ENCODE measurements at places on chromosomes 13 and 19.
A peak's percentile ranks its signal among the peaks of the same experiment; 100 is the strongest.

GRCh38 chr19:48624791-48625723 is 5.8 kb downstream of the SPHK2 start:
- DNase-seq = peak; percentile 20
- H3K4me3 ChIP-seq = peak overlapping the region; percentile 5
- H3K4me1 ChIP-seq = peaks cover 26% of the 10 kb centered on the region
- peaks cover 12% of the 10 kb centered on the region for H3K36me3 ChIP-seq

DNA sequence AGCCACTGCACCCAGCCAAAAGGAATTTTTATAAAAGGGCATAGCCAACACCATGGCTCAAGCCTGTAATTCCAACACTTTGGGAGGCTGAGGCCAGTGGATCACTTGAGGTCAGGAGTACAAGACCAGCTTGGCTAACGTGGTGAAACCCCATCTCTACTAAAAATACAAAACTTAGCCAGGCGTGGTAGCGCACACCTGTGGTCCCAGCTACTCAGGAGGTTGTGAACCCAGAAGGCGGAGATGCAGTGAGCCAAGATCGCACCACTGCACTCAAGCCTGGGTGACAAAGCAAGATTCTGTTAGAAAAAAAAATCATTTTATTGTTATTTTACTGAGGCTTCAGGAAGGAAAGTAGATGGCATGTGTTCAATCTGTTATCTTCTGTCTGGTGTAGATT is 31.3 kb upstream of the FOXO1 start:
- no peak overlapping the region for H3K27ac ChIP-seq
- H3K36me3 ChIP-seq = peaks cover 6% of the 10 kb centered on the region
- no peak overlapping the region for H3K4me3 ChIP-seq
- H3K27me3 ChIP-seq = peaks cover 6% of the 10 kb centered on the region

DNA sequence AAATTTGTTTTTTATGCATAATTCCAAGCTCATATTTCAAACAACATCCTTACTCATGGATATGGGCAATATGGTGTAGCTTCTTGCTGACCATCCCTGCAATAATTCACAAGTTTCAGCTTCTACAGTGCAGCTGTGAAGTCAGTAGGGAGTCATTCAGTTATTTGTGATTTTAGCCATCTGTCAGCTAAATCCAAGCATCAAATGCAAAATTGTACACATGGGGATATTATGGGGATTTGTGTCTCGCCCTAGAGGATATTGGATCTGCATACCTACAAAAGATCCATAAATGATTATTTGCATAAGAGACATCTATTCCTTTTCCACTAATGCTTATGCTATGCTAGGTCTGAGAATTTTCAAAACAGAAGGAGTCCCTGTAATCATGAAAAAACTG is 217.9 kb upstream of the SLITRK5 start:
- H3K4me1 ChIP-seq = no peaks in the 10 kb centered on the region

GRCh38 chr13:95301183-95301967 is at the start of gene ABCC4:
ABCC4 (minus strand) TSS chr13:95301451; CDS start chr13:95301314, 137 bp downstream.
- H3K4me3 ChIP-seq = peak within 1 kb of the TSS; percentile 89
- no peaks in the 10 kb centered on the region for H3K27me3 ChIP-seq
- peaks cover 18% of the 10 kb centered on the region for H3K4me1 ChIP-seq

- no peak overlapping the region for H3K4me3 ChIP-seq
- no peak overlapping the region for H3K27ac ChIP-seq
- H3K4me1 ChIP-seq = no peaks in the 10 kb centered on the region
- no peaks in the 10 kb centered on the region for H3K27me3 ChIP-seq
- H3K36me3 ChIP-seq = no peaks in the 10 kb centered on the region
- no peak for DNase-seq
Observed at GRCh38 chr13:37657134-37657533, 58.6 kb upstream of the POSTN start.

GRCh38 chr13:106905380-106906162 is 337.6 kb upstream of the ARGLU1 start:
- DNase-seq = no peak
- H3K36me3 ChIP-seq = no peaks in the 10 kb centered on the region
- H3K27me3 ChIP-seq = no peaks in the 10 kb centered on the region
- H3K4me1 ChIP-seq = no peaks in the 10 kb centered on the region
- no peak overlapping the region for H3K27ac ChIP-seq

- no peak for DNase-seq
- H3K4me1 ChIP-seq = no peaks in the 10 kb centered on the region
- no peaks in the 10 kb centered on the region for H3K36me3 ChIP-seq
- no peak overlapping the region for H3K4me3 ChIP-seq
- no peak overlapping the region for H3K27ac ChIP-seq
Observed at GRCh38 chr13:80070024-80070703, 270.8 kb downstream of the SPRY2 start.

- H3K4me1 ChIP-seq = peaks cover 26% of the 10 kb centered on the region
- peaks cover 11% of the 10 kb centered on the region for H3K36me3 ChIP-seq
- DNase-seq = no peak
- H3K27me3 ChIP-seq = peaks cover 8% of the 10 kb centered on the region
- H3K4me3 ChIP-seq = peak overlapping the region; percentile 30
Observed at GRCh38 chr13:44276061-44276460, 97.6 kb upstream of the SERP2 start.

DNA sequence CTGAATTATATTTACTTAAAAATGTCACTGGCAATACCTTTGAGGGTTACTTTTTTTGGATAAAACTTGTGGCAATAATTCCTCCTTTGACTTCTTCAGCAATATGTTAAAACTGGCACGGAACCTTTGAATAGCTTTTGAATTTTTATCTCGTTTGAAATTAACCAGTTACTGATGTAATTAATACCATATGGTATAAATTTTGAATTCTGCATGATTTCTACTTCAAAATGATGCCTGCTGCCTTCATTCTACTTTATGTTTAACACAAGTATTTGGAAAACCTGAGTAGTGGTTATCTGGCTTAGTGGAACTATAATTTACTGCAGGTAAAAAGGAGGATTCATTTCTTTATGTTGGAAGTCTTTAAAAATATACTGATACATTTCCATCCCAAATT is 85.3 kb downstream of the LRCH1 start:
- no peak for DNase-seq
- H3K36me3 ChIP-seq = peaks cover 20% of the 10 kb centered on the region
- H3K4me3 ChIP-seq = no peak overlapping the region
- no peak overlapping the region for H3K27ac ChIP-seq
- H3K4me1 ChIP-seq = peaks cover 62% of the 10 kb centered on the region
- H3K27me3 ChIP-seq = no peaks in the 10 kb centered on the region

- H3K36me3 ChIP-seq = peaks cover 2% of the 10 kb centered on the region
- H3K4me3 ChIP-seq = no peak overlapping the region
- no peaks in the 10 kb centered on the region for H3K4me1 ChIP-seq
- H3K27ac ChIP-seq = no peak overlapping the region
- no peak for DNase-seq
Observed at GRCh38 chr13:112776971-112777370, 87.1 kb downstream of the ATP11A start.

DNA sequence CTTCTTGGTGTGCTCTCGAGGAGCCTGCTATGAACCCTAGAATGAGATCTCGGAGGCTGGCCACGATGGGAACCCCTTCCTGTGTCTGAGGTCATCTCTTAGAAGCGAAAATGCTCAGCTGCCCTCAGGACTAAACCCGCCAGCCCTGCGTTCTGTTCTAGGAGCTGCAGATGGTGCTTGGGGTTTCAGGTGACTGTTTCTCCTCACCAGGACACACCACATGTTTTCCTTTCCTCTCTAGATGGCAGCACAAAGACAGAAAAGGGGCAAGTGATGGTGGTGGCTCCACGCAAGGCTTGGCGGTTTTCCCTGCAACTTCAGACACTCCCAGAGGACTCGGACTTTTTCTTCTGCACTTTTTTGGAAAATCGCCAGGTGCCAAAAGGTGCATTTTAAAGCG is 60.1 kb downstream of the RNASEH2B start:
- H3K36me3 ChIP-seq = peaks cover 42% of the 10 kb centered on the region
- no peaks in the 10 kb centered on the region for H3K4me1 ChIP-seq
- no peak overlapping the region for H3K27ac ChIP-seq
- no peak for DNase-seq
- no peaks in the 10 kb centered on the region for H3K27me3 ChIP-seq

DNA sequence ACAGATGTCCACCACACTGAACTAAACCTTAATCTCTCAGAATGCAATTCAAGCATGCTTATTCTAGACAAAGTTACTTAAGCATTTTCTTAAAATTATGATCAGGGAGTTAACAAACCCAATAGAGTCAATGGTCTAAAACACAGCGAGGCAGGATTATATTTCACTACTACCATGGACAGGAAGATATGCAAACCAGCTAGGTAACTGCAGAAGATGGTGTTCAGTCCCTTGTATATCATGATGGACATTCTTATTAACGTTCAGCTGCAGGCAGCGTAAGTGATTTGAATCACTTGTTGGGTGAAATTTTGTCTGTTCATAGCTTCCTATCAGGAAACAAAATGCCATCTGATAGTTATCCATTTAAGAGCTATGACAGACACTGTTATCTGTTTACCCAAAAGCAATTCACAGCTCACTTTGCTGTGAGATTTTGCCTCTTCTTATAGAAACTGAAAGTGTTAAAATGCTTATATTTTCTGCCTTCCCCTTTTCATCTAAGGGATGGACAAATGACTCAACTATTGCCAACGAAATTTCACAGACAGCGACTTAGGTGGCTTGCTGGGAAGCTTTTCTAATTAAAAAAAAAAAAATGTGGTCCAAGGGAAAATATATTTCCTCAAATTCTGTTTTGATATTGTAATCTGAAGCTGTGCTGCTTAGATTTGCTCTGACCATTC is 591.9 kb downstream of the DACH1 start:
- peaks cover 3% of the 10 kb centered on the region for H3K4me1 ChIP-seq
- no peaks in the 10 kb centered on the region for H3K36me3 ChIP-seq
- H3K27me3 ChIP-seq = no peaks in the 10 kb centered on the region
- DNase-seq = no peak
- no peak overlapping the region for H3K27ac ChIP-seq
- H3K4me3 ChIP-seq = no peak overlapping the region

DNA sequence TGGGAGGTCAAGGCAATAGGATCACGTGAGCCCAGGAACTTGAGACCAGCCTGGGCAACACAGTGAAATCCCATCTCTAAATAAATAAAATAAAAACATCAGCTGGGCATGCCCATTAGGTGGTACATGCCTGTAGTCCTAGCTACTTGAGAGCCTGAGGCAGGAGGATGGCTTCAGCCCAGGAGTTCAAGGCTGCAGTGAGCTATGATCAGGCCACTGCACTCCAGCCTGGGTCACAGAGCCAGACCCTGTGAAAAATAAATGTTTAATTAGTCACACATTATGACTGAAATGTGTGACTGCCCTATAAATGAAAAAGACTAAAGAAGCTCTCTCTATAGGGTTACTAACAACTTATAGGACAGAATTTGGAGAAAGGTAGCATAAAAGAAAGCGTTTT is 37.7 kb downstream of the USP12 start:
- H3K27me3 ChIP-seq = no peaks in the 10 kb centered on the region
- peaks cover 30% of the 10 kb centered on the region for H3K4me1 ChIP-seq
- H3K27ac ChIP-seq = no peak overlapping the region
- H3K4me3 ChIP-seq = no peak overlapping the region

- H3K27ac ChIP-seq = no peak overlapping the region
- no peaks in the 10 kb centered on the region for H3K27me3 ChIP-seq
- no peaks in the 10 kb centered on the region for H3K36me3 ChIP-seq
- H3K4me1 ChIP-seq = no peaks in the 10 kb centered on the region
Observed at GRCh38 chr13:96299235-96299634, 209.3 kb downstream of the HS6ST3 start.

GRCh38 chr13:40094056-40094455 is 438.6 kb downstream of the COG6 start:
- peaks cover 1% of the 10 kb centered on the region for H3K27me3 ChIP-seq
- H3K36me3 ChIP-seq = peaks cover 3% of the 10 kb centered on the region
- peaks cover 3% of the 10 kb centered on the region for H3K4me1 ChIP-seq
- H3K4me3 ChIP-seq = no peak overlapping the region
- DNase-seq = no peak
- no peak overlapping the region for H3K27ac ChIP-seq

GRCh38 chr19:44280916-44281315 is 21.2 kb downstream of the ZNF233 start:
- DNase-seq = no peak
- peaks cover 43% of the 10 kb centered on the region for H3K36me3 ChIP-seq
- H3K4me1 ChIP-seq = no peaks in the 10 kb centered on the region
- no peak overlapping the region for H3K4me3 ChIP-seq
- no peaks in the 10 kb centered on the region for H3K27me3 ChIP-seq

DNA sequence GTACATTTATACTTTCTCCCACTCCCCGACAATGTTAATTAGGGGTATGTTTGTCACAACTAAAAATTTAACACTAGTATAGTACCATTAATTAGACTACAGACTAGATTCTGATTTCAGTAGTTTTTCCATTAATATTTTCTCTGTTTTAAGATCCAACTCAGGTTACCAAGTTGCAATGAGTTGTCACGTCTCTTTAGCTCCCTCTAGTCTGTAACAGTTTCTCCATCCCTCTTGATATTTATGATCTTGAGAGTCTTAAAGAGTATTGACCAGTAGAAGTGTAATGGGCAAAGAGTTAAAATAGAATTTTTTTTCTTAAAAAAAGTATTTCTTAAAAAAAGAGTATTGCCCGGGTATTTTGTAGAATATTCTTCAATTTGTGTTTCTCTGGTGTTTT is 598.1 kb downstream of the TBC1D4 start:
- DNase-seq = no peak
- H3K27me3 ChIP-seq = peaks cover 3% of the 10 kb centered on the region
- no peaks in the 10 kb centered on the region for H3K36me3 ChIP-seq
- no peaks in the 10 kb centered on the region for H3K4me1 ChIP-seq

DNA sequence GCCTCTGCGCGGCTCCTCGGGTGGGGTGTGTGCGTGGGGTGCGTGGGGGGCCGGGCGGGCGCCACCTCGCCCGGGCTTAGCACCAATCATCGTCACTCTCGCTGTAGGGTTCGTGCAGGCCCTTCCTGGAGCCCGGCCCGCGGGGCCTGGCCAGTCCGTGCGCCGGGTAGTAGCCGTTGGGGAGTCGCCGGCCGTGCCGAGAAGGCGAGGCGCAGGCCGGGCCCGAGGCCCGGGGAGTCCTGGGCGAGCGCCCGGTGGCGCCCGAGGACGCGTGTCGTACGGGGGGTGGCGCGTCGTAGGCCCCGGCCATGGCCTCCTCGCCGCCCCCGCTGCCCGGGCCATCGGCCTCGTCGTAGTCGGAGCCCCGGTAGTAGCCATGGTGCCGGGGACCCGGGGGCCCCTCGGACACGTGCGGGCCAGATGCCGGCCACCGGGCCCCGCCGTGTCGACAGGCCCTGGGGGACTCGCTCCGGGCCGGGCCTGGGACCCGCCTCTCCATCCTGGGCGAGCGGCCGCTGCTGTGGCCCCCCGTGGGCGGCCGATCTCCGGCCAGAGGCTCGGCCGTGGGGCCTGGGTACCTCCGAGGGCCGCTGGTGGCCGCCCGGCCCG is 57.1 kb downstream of the IER2 start:
- no peaks in the 10 kb centered on the region for H3K27me3 ChIP-seq
- no peak for DNase-seq
- no peaks in the 10 kb centered on the region for H3K36me3 ChIP-seq
